ENCODE measurements at places on chromosomes 5 and 9.

GRCh38 chr5:129120158-129120581 lies 25.6 kb downstream of the ISOC1 start:
- DNase-seq: no peak

- DNase-seq: no peak
Measured at GRCh38 chr9:78363221-78363620, 66.3 kb downstream of the PSAT1 start.

DNA sequence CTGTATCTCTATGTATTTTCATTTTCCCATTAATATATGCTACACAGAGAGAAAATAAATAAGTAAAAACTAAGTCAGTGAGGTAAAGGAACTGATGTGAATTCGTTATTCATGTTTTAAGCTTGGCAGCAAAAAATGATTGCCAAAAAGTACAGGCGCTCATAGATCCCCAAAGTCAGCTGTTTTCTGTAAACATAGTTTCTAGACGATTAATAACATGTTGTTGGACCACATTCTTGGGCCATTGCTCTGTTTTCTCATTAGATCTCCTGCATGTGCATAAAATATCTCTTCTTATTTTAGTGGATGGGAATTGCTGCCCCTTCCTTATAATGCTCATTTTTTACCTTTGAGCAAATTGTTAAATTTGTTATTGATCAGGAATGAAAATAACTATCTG lies 215.2 kb downstream of the TLE1 start:
- no peak for DNase-seq

GRCh38 chr5:145999208-145999607 lies 62.8 kb downstream of the SH3RF2 start:
- DNase-seq: no peak

DNA sequence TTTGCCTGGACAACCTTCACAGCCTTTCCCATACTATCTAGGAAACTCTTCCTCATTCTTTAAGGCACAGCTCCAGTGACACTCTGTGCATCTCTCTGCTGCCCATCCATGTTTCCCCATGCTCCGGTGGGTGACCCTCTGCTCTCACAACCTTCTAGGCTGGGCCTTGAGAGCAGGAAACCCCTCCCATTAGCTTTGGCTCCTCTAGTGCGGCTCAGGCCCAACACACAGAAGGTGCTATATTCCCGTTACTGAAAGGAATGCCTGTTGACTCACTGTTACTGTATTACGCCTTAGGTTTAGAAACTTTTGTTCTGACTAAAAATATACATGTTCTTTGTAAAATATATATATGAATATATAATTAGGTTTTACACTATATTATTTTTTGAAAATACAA lies 8.1 kb upstream of the CCL28 start:
- no peak for DNase-seq

DNA sequence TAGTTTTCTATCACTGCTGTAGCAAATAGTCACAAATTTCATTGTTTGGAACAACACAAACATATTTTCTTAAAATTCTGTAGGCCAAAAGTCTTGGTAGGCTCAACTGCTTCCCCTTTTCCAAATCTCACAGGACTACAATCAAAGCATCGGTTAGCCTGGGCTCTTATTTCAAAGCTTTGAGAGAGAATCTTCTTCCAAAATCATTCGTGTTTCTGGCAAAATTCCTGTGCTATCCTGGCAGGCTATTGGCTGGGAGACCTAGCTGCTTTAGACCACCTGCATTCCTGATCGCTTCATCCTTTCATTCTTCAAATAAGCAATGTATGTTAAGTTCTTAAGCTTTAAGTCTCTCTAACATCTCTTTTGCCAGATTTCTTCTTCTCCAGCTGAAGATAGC lies 629.8 kb upstream of the CDH18 start:
- DNase-seq: no peak

DNA sequence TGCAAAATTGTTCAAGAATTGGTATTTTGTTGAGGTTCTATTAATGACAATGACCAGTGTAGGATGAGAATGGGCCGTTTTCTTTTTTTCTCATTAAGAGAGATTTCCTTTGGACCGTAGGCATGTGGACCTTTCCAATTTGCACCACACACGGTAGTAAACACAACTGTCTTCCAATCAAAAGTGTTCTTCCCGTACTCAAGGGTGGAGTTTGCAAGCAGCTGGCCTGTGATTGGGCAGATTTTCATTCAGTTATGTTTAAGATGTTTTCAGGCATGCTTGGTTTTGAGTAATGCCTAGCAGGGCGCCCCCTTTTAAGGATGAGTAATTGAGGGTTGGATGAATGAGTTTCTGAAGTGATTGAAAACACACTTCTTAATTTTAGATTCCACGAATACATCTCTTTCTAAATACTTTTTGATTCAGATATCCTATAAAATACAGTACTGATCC lies 2.5 kb downstream of the KDM3B start:
- DNase-seq: peak; percentile 57

DNA sequence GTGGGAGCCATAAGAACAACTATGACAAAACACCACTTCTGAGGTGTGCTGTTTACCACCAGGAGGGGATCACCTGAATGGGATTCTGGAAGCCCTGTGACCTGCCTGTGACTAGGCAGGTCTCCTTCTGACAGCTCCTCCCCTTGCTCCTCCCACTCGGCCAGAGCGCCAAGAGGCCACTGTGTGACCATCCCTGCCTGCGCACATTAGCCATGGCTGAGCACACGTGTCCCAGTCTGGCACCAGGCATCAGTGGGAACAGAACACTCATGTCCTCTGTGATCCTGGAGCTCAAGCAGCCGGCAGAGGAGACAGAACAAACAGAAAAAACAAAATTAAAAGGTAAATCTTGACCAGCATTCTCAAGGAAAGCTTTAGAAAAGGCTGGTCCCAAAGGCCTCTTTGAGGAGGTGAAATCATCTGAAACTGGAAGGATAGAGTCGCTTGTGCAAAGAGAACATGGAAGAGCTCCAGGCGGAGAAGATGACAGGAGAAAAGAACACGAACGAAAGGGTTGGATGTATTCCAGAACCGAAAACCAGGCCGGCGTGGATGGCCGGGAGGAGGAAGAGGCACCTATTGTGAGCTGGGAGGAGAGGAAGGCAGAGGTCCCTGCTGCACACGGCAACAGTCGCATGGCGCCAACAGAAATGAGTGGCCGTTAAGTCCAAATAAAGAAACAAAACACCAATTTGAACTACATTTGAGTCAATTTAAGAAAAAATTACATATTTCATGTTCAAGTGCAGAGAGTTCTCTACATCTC lies 5.1 kb downstream of the MED10 start:
- no peak for DNase-seq

DNA sequence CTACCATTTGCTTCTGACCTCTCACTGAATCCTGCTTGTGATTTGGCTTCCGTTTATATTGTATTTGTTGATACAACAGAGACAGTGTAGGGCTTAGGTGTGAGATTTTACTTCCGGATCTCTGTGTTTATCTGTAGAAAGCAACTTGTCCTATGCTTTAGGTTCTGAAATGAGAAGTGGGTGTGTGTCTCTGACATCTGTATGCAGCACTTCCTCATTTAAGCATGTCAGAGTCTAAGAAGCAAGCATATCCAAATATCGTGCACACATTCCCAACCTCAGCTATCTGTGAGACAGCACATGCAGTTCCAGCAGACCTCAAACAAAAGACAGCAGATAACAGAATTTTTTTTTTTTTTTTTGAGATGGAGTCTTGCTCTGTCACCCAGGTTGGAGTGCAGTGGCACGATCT lies 16.3 kb downstream of the KLF9 start:
- DNase-seq: no peak

DNA sequence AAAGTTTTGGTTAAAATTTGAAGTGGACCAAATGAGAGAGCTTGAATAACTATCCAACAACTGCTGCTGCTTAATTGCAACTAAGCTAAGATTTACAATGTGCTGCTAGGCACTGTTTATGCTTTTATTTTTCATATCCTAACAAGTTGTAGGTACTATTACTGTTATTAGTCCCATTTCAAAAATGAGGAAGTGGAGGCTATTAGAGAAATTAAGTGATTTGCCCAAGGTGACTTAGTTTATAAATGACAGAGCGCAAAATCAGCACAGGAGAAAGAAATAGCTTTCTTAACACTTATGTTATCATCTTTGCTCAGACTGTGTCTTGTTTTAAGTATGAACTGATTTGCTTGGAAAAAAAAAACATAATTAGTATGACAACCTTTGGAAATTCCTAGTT lies 23.1 kb downstream of the WDR36 start:
- no peak for DNase-seq

GRCh38 chr9:123678878-123679329 lies 251.0 kb downstream of the DENND1A start:
- no peak for DNase-seq

DNA sequence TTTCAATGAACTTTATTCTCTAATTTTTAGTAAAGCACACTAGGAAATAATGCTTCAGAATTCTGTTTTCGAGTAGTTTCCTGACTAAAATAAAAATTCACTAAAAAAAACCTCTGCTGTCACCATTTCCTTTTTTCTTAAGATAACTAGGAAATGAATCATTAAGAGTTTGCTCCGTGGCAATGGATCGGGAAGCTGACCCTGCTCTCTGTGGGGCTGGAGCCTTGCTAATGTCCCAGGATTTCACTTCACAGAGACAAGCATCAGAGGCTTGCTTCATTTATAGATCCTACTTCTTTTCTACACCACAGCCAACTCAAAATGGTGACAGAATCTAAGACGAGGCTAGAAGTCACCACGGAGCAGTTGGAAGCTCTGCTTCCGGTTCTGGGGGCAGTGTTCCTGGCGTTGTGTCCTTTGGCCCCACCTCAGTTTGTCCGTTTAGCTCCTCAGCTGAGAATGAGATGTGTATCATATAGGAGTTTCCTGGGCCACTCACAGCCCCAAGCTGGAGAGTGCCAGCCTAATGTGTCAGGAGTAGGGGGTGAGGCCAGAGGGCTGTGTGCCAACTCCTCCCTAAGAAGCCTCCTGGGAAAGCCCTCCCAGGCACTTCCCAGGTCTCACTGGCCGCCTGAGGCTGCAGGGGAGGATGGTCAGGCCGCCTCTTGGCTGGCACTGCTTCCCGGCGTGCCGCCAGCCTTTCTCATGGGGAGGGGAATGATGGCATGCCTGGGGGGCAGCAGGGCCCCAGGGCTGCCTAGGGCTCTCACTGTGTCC lies 19.6 kb downstream of the TENT4A start:
- no peak for DNase-seq

- no peak for DNase-seq
Measured at GRCh38 chr5:55577353-55578060, 42.7 kb upstream of the PLPP1 start.

GRCh38 chr5:93076566-93076965 lies 504.5 kb downstream of the NR2F1-AS1 start:
- DNase-seq: no peak

GRCh38 chr9:89842267-89842768 lies 237.5 kb downstream of the GADD45G start:
- no peak for DNase-seq

DNA sequence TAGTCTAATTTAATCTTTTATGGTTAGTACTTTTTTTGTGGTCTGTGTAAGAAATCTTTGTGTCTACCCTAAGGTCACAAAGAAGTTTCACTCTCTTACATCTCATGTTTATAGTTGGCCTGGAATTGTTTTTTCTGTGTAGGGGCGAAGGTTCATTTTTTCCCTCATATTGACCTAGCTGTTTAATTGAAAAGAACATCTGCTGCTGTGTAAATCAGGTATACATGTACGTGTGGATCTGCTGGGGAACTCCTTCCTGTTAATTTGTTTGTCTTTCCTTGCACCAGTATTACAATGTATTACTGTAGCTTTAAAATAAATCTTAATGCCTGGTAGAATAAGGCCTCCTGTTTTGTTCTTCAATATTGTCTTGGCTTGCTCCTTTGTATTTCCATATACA lies 37.8 kb downstream of the EXOSC2 start:
- no peak for DNase-seq

DNA sequence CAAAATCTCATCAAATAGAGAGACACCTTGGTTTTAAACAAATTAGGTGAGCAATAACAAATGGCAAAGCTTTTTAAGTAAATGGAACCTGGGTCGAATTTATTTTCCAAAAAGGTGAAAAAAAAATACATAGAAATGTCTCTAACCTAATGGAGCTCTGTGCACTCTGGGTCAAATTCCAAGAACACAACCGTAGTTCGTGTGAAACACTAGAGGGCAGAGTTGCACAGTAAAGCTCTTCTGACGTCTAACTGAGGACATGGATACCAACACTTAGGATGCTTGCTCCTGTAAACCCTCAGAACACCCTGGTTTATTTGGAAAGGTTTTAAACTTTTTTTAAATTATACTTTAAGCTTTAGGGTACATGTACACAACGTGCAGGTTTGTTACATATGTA lies 18.9 kb downstream of the MARCHF11 start:
- DNase-seq: no peak

- DNase-seq: no peak
Measured at GRCh38 chr5:38424148-38425060, 132.0 kb downstream of the LIFR start.
